LNCaP clone FGC (cell line): ENCODE measurements at places on chromosomes 1 and 21.

GRCh38 chr1:156813750-156814570 is 2.7 kb downstream of the SH2D2A start:
- DNase-seq = no peak

- DNase-seq = no peak
These were observed 276.2 kb upstream of the DUSP10 start for GRCh38 chr1:222018041-222018440.

- no peak for DNase-seq
These were observed 19.7 kb upstream of the CHIA start for GRCh38 chr1:111270771-111271463.

GRCh38 chr1:154733621-154734020 is 125.6 kb upstream of the ADAR start:
- no peak for DNase-seq

DNA sequence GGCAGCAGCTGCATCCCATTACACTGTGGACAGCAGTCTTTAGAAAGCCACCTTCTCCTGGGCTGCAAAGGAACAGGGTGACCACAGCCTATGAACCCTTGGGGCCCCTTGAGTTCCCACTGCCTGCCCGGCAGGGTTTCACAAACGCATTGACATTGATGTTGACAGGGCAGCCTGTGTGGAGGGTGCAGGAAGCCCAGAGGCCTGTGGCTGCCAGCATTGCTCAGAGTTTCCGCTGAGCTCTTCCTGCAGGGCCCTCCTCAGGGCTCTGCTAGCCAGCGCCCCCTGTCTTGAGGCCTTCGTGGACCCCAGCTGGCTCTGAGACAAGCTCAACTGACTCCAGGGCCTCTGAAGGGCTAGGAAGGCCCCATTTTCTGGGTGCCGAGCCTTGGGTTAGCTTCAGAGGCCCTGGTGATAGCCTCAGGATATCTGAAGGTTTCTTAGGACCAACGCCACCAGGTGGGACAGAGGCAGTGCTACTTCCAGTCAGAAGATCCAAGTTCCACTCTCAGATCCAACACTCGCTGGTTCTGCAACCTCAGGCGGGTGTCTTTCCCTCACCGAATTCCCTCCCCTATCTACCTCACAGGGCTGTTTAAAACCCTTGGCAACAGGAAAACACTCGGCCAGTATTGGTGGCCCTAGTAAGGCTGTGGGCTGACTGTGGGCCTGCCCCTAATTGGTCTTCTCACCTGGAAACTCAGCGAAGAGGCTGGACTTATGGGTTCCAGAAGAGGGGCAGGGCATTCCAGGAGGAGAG is 27.2 kb upstream of the EPS8L3 start:
- no peak for DNase-seq

- no peak for DNase-seq
These were observed 181.9 kb downstream of the ZSCAN20 start for GRCh38 chr1:33654267-33654834.

GRCh38 chr1:110756506-110756905 is 81.8 kb upstream of the KCNA3 start:
- no peak for DNase-seq

GRCh38 chr1:11979028-11979850 is 1.0 kb upstream of the MFN2 start:
- no peak for DNase-seq

DNA sequence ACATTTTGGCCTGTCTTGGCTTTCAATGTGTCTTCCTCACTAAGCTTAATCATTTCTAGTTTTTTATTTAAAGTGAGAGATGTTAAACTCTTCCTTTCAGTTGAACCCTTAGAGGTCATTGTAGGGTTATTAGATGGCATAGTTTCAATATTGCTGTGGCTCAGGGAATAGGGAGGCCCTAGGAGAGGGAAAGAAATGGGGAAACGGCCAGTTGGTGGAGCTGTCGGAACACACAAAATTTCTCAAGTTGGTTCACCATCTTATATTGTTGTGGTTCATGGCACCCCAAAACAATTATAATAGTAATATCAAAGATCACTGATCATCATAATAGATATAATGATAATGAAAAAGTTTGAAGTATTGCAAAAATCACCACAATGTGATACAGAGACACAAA is 31.4 kb upstream of the KAZN start:
- DNase-seq = no peak

- no peak for DNase-seq
These were observed 34.9 kb upstream of the NFASC start for GRCh38 chr1:204835737-204836136.

DNA sequence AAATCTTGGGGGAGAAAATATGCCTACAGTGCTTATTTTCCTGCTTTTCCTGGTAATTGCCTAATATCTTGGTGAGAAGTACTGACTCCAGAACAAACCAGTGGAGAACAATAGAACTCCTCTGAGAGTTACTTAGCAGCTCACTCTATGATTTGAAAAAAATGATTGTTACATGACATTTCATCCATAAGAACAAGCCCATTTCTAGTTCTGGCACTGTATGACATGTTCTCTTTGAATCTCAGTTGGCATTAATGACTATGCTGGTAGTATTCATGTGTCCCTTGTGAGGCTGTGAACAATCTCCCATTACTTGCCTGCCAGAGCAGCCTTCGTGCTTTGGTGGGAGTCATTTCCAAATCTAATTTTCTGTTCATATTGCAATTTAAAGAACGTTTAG is 58.0 kb downstream of the CLIC4 start:
- no peak for DNase-seq
